Effector memory CD4-positive, alpha-beta T cell (primary cell): ENCODE measurements at places on chromosomes 12 and 14.

DNA sequence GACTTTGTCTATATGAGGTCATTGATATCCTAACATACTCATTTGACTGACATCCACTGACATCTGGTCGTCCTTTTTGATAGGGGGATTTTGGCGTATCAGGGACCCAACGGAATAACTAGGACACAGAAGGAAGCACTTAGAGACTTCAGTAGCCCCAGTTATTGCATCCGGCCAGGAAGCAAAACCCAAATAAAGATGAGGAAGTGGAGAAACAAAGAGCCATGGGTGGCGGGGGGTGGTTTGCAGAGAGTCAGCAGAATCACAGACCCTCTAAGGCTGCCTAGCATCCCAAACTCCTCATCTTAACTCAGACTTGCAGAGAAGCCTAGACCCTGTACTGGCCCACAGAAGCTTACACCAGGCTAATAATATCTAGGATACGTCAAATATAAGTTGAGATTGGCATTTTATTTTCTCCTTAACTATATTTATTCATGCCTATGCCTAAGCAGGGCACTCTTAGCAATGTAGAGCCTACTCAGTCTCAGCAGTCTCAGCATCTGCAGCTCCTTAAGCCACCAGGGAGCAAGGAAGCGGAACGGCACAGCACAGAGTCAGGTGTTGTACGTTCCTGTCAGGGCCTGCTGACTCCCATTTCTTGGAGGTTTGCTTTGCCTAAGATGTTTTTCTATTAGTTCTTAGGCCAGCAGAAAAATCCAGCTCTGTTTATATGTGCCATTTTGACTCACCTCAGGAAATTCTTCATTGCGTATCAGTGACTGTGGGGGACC is 45.1 kb downstream of the KCNA1 start:
- no peaks in the 10 kb centered on the region for H3K36me3 ChIP-seq
- no peak overlapping the region for H3K27ac ChIP-seq
- H3K27me3 ChIP-seq = no peaks in the 10 kb centered on the region
- no peak overlapping the region for H3K4me3 ChIP-seq

DNA sequence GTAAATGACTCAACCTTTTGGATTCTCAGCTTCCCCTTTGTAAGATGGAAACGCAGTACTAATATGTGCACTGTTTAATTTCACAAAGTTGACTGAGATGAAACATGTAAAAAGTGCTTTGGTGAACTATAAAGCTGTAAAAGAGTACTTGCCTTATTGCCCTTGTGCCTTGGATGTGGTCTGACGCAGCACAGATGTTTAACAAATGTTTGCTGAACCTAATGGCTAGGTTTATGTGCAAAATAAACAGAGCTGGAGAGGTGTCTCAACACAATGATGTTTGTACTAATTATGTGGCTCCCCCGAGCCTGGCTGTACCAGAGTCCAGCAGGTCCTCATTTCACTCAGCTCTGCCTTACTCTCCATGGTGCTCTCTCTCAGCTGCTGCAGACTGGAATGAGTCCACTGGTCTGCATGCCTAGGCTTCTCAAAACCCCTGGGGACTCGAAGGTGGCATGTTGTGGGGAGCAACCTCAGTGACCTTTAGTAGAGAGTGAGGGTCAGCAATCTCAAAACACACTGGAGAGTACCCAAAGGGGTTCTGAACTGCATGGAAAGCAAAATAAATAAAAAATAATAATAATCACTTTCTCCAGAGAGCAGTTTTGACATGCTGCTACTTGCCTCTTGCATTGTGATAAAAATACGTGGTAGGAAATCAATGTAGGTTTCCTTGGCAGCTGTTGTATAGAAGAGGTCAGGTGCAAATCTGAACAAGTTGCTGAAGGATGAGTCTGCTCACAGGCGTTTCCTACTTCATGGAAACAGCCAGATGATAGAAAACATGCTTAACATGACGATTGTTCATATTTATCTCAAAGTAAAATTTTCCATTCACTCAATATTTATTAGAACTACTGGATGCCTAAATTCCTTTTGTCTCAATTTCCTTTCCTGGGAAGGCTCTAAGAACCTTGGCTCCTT is 8.5 kb upstream of the AMIGO2 start:
- no peaks in the 10 kb centered on the region for H3K36me3 ChIP-seq
- H3K27ac ChIP-seq = no peak overlapping the region
- no peak overlapping the region for H3K4me3 ChIP-seq
- H3K4me1 ChIP-seq = peaks cover 21% of the 10 kb centered on the region
- no peak for DNase-seq
- no peaks in the 10 kb centered on the region for H3K27me3 ChIP-seq

DNA sequence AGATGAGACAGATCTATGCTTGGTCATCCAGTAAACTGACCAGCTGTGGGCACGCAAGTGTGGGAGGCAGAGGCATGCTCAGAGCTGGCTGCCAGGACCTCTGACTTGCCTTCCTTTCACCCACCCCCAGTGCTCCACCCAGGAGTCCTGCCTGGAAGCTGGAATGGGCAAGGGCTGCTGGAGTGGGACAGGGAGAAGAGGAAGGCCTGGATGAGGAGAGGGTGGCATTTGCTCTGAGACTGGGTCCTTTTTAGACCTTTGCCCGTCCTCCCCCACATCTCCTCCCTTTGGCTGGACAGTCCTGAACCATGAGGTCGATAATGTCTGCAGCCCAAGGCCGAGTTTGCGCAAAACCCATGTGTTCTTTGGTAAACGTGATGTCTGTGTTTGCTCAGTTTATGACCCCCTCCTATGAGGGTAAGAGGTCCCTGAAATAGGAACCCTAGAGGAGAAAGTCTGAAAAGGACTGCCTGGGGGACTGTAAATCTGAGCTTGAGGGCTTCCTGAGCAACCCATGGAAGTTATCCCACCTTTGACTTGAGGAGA is 3.8 kb upstream of the INHBE start:
- no peak overlapping the region for H3K4me3 ChIP-seq
- H3K4me1 ChIP-seq = no peaks in the 10 kb centered on the region
- DNase-seq = no peak
- H3K27ac ChIP-seq = no peak overlapping the region
- H3K27me3 ChIP-seq = no peaks in the 10 kb centered on the region

- H3K27ac ChIP-seq = no peak overlapping the region
- H3K4me1 ChIP-seq = no peaks in the 10 kb centered on the region
- DNase-seq = no peak
- H3K27me3 ChIP-seq = no peaks in the 10 kb centered on the region
- no peak overlapping the region for H3K4me3 ChIP-seq
- H3K36me3 ChIP-seq = no peaks in the 10 kb centered on the region
Observed at GRCh38 chr14:68526512-68527091, 266.3 kb downstream of the ZFP36L1 start.

DNA sequence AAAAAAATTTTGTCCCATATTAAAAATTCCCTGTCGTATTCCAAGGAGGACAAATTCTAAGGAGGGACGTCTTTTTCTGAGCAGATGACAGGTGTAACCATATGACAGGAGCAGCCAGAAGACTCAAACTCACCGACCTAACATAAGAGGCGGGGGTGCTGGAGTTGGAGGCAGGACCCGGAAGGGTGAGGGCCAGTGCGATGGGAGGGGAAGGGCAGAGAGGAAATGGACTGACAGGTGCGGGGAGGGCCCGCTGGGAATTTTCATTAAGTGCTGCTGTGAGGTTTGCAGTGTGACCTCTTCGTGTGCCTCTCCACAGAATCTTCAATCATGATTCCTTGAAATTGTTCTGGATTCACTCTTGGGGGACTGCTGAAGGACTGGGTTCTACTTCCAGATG is 189.4 kb downstream of the NTF3 start:
- H3K4me1 ChIP-seq = no peaks in the 10 kb centered on the region
- no peak overlapping the region for H3K4me3 ChIP-seq
- H3K27me3 ChIP-seq = no peaks in the 10 kb centered on the region
- H3K27ac ChIP-seq = no peak overlapping the region
- DNase-seq = no peak

DNA sequence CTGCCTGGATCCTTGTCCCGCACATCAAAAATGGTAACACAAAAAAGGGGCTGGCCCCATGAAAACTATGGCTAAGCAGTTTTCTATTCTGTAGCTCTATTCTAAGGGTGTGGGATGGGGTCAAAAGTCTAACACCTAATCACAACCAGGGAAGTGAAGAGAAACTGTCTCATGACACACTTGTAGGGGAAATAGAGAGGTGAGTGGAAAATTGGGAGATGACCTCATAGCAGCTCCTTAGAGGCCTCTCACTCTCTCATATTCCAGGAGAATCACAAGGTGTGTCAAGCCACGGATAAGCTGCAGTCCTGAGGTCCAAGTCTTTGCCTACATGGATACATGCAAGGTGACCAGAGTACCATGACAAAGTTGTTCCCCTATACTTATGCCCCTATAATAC is 10.7 kb downstream of the KLHL28 start:
- H3K4me1 ChIP-seq = no peaks in the 10 kb centered on the region
- H3K4me3 ChIP-seq = no peak overlapping the region
- no peak overlapping the region for H3K27ac ChIP-seq
- no peaks in the 10 kb centered on the region for H3K27me3 ChIP-seq

GRCh38 chr12:69739287-69740191 is 879 bp downstream of the RAB3IP start:
- no peaks in the 10 kb centered on the region for H3K27me3 ChIP-seq
- peak overlapping the region; percentile 77 for H3K4me3 ChIP-seq
- peaks cover 8% of the 10 kb centered on the region for H3K4me1 ChIP-seq
- peak overlapping the region; percentile 79 for H3K27ac ChIP-seq
- H3K36me3 ChIP-seq = no peaks in the 10 kb centered on the region

DNA sequence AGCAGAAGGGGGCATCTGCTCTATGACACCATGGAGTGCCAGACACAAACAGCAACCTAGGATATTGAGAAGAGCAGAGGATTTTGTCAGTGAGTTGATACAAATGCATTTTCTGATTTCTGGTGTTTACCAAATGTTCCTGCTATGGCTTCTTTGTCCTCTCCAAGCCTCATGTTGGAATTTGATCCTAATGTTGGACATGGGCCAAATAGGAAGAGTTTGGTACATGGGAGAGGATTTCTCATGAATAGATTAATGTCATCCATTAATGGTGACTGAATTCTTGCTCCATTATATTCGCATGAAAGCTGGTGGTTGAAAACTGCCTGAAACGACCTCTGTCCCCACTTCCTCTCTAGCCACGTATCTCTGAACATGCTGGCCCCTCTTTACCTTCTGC is 1002.2 kb upstream of the FLRT2 start:
- H3K27me3 ChIP-seq = no peaks in the 10 kb centered on the region
- DNase-seq = no peak
- H3K36me3 ChIP-seq = no peaks in the 10 kb centered on the region
- H3K4me3 ChIP-seq = no peak overlapping the region
- H3K27ac ChIP-seq = no peak overlapping the region
